Foreskin fibroblast (primary cell): ENCODE measurements at places on chromosomes 5 and 9.

- DNase-seq = no peak
Observed at GRCh38 chr5:6498968-6499367, 50.3 kb downstream of the UBE2QL1 start.

- no peak for DNase-seq
Observed at GRCh38 chr5:88675168-88675707, 207.7 kb downstream of the MEF2C start.

DNA sequence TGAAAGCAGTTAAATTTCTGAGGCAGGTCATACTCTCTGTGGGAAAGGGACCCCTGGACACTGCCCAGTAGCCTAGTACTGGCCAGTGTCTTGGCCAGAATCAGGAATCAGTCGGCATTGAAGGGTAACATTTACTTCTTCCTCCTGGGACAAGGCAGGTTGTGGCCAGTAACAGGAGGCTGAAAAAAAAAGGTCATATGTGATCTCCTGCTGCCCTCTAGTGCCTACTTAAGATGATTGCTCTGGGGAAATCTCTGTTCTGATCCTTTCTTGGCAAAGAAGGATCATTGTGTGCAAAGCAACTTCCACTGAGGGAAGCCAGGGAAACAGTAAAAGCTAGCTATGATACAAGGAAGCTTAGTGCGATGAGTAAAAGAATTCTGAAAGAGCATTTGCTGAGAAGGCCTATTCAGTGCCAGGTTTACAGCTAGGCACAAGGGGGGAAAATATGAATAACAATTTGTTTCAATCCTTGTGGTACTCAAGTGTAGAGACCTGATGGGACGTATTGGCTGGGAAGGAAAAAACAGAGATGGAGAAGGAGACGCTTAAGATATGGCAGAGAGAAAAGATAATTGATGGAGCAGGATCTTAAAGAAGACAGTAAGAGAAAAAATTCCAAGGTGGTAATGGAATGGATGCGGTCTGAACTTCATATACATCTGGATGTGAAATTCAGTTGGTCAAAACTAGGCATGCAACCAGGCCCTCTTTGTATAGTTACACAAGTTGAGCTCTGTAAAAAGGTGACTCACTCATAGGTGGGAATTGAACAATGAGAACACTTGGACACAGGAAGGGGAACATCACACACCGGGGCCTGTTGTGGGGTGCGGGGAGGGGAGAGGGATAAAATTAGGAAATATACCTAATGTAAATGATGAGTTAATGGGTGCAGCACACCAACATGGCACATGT is 25.8 kb upstream of the TRIM32 start:
- peak; percentile 87 for DNase-seq

GRCh38 chr9:126521089-126521488 is 92.6 kb upstream of the LMX1B start:
- no peak for DNase-seq

- no peak for DNase-seq
Observed at GRCh38 chr5:80809451-80809850, 150.7 kb upstream of the RASGRF2 start.

- no peak for DNase-seq
Observed at GRCh38 chr9:104779946-104780535, 16.1 kb downstream of the NIPSNAP3B start.

DNA sequence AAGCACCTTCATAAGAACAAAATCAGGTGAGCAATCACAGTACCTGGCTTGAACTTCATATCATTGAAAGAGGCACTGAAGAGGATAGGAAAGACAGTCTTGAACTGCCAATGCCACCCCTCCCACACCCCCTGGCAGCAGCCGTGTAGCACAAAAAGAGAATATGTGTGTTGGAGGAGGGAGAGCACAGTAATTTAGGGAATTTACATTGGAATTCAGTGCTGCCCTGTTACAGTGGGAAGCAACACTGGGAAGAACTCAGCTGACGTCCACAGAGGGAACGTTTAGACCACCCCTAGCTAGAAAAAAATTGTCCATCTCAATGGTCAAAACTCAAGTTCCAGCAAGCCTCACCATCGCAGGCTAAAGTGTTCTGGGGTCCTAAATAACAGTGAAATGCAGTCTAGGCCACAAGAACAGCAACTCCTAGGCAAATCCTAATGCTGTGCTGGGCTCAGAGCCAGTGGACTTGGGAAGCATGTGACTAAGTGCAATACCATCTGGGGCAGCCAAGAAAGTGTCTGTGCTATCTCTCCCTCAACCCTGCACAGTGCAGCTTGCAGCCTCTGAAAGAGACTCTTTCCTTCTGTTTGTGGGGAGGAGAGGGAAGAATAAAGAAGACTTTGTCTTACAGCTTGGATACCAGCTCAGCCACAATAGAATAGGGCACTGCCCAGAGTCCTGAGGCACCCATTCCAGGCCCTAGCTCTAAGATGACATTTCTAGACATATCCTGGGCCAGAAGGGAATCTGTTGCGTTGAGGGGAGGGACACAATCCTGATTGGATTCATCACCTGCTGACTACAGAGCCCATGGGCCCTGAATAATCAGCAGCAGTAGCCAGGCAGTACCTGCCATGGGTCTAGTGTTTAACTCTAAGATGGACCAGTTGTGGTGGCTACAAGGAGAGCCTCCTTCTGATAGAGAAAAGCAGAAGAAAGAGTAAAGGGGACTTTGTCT is 62.1 kb upstream of the VLDLR start:
- peak; percentile 88 for DNase-seq

DNA sequence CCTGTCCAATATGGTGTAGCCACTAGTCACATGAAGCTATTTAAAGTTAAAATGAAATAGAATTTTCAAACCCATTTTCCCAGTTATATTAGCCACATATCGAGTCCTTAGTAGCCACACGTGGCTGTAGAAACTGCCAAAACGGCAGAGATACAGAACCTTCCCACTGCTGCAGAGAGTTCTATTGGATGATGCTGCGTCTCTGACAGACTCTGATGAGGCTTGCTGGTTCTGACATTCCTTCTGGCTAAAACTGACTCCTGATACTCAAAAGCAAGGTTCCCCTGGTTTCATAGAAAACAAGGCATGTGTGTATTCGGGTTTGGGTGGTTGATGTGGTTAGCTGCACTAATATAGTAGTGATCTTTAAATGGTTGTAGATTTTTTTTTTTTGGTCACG is 91.5 kb downstream of the TLE4 start:
- DNase-seq = peak; percentile 48

GRCh38 chr5:139677736-139678613 is 29.8 kb downstream of the CXXC5 start:
- no peak for DNase-seq

DNA sequence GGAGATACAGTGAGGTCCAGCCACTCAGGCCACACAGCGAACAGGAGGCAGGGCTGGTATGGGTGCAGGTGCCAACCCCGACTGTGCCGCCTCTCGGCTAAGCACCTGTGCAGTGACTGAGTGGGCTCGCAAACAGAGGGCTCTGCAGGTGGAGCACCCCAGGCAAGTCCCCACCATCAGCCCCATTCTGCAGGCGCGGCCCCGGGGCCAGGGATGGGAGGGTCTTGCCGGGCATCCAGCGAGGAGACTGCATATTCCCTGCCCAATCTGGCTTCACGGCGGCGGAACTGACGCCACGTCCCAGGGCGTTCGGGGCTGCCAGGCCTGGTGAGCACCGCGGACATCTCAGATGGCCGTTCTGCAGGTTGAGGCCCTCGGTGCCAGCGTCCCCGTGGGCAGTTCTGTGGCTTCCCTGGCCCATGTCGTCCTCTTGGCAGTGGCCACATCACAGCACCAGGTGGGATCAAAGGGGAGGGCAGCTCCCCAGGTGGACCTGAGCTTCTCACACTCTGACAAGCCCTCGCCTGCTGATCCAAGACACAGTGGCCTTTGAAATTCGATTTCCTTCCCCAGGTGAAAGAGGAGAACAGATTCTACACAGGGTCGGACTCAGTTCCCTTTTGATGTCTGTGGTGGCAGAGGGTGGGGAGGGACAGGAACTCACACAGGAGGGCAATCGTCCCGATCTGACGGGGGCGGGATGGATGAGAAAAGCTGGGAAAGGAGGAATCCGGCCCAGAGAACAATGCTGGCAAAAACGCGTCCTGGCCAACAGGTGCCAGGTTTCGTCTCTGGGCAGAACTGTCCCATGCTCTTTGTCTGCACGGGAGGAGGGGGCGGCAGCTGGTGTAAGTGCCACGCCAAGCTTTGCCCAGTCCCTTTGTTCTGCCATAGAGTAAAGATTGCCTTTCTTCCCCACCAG is 18.8 kb downstream of the DBH start:
- DNase-seq = no peak

DNA sequence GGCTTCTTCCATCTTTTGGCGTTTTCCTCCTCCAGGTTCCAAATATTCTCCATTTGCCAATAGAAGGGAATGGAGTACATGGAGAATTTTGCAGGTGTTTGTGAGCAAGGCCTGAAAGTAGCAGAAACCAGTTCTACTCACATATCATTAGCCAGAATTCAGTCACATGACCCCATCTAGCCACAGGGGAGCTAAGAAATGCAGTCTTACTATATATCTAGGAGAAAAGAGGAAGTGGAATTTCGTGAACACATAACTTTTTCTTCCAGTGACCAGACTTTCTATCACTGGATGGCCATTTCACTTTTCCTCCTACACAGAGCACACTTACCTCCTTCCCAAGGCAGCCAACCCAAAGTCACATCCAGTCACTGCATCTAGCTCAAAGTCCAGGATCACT is 55.1 kb downstream of the LOX start:
- DNase-seq = no peak

GRCh38 chr5:77259476-77259875 is 49.0 kb downstream of the PDE8B start:
- no peak for DNase-seq

- DNase-seq = no peak
Observed at GRCh38 chr9:130766927-130767307, 68.1 kb upstream of the ABL1 start.

DNA sequence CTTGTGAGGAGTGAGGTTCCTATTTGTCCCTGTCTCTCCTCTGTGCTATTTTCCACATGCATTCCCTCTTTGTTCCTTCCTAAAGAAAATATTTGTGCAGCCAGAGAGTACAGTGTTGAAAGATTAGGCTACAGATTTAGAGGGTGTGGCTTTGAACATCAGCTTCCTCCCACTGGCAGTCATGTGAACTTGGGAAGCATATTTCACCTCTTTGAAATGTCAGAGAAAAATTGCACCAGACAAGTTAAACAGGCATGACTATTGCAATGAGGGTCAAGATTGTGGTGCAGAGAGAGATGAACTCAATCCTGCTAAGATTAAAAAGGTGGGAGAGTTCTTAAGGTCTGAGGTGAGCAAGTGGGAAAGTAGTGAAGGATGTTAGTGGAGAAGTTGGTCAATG is 641.0 kb downstream of the DNAH5 start:
- DNase-seq = no peak

- peak; percentile 27 for DNase-seq
Observed at GRCh38 chr5:40796487-40796889, 1.7 kb downstream of the PRKAA1 start.

GRCh38 chr5:176383961-176384360 is 4.4 kb downstream of the NOP16 start:
- no peak for DNase-seq

DNA sequence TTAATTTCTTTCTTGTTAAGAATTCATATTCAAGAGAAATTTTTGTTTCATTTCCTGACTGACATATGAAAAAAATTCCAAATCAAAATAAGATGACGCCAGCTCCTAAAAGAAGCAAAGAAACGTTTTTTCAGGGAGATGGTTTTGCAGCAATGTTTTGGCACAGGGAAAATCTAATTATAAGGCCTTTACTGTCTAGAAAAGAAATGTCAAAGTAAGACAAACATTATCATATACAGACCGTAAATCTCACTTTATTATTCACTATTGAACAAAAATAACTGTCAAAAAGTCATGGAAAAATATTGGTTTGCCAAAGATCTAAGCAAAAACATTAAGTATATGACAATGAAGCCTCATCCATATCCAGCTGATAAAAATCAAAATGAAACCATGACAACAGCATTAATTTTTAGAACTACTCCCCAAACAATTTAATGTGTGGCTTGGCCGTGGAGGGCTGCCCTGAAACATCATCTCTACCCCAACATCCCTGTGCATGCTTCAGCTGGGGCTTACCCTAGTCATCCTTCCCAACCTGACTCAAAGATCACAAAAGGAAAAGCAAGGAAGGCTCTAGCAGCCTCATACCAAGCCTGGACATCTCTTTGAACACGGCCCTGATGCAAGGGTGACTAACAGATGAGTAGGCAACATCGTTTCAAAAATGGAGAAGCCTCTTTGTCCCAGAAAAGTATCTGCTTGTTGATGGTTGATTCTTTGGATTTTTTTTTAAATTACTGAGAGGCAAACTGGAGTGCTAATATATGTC is 95.6 kb downstream of the ARSB start:
- peak; percentile 71 for DNase-seq
